ENCODE measurements at places on chromosomes 7 and 10.
A peak's percentile ranks its signal among the peaks of the same experiment; 100 is the strongest.

DNA sequence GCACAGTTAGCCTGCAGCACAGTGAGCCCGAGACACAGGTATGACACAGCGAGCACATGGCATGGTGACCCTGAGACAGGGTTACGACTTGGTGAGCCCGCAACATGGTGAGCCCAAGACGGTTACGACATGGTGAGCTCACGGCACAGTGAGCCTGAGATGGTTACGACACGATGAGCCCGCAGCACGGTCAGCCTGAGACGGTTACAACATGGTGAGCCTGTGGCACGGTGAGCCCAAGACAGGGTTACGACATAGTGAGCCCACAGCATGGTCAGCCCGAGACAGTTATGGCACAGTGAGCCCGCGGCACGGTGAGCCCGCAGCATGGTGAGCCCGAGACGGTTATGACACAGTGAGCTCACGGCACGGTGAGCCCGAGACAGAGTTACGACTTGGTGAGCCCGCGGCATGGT is 156.1 kb downstream of the MAD1L1 start:
- no peak overlapping the region for H3K27ac ChIP-seq
- peaks cover 4% of the 10 kb centered on the region for H3K4me1 ChIP-seq
- DNase-seq, result no peak
- H3K27me3 ChIP-seq, result no peaks in the 10 kb centered on the region
- no peak overlapping the region for H3K4me3 ChIP-seq
- no peaks in the 10 kb centered on the region for H3K36me3 ChIP-seq

- no peaks in the 10 kb centered on the region for H3K36me3 ChIP-seq
- no peaks in the 10 kb centered on the region for H3K27me3 ChIP-seq
- H3K4me3 ChIP-seq, result no peak overlapping the region
- peak; percentile 48 for DNase-seq
Measured at GRCh38 chr10:133022776-133023100, 65.0 kb upstream of the ADGRA1 start.

DNA sequence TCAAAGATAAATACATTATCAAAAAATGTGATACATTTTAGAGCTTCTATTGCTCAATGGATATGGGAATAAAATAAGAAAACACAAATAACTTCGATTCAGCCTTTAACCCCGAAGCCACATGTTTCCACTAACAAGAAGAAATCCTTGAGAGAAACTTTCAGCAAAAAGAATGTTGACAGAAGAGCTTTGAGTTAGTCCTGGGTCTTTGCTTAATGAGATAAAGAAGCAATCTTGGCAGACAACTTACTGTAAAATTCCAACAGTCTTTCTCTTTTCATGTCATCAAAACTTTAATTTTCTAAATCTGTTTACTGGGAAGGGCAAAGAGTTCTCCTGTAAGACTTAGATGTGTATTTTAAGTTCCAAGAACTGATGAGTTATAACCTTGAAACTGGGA is 810.2 kb downstream of the CNTNAP2 start:
- DNase-seq, result no peak
- H3K27ac ChIP-seq, result no peak overlapping the region
- no peaks in the 10 kb centered on the region for H3K36me3 ChIP-seq
- no peak overlapping the region for H3K4me3 ChIP-seq
- no peaks in the 10 kb centered on the region for H3K4me1 ChIP-seq

DNA sequence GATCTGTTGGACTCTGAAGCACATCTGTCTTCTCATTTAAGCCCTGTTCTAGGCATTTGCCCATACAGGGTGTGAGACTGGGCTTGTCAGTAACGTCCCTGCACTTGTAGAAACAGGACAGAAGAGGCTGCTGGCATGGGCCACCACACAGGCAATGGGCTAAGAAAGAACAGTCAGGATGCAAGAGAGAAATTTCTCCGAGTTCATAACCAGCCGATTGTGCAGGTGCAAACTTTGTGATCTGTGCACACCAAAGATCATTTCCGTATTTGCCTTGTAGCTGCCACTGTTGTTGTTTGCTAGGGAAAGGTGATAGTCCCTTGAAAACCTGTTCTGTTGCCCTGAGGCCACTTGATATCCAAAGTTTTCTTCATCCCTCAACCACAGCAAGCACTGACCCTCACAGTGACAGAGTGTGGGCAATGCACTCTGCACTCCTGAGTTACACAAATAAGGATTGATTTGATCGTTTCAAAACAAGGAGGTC is 20.3 kb downstream of the KLF6 start:
- H3K36me3 ChIP-seq, result no peaks in the 10 kb centered on the region
- H3K27me3 ChIP-seq, result no peaks in the 10 kb centered on the region
- H3K27ac ChIP-seq, result no peak overlapping the region
- no peak overlapping the region for H3K4me3 ChIP-seq
- no peak for DNase-seq
- peaks cover 4% of the 10 kb centered on the region for H3K4me1 ChIP-seq

- H3K27me3 ChIP-seq, result no peaks in the 10 kb centered on the region
- H3K36me3 ChIP-seq, result no peaks in the 10 kb centered on the region
- no peak overlapping the region for H3K4me3 ChIP-seq
- no peak for DNase-seq
Measured at GRCh38 chr7:139748941-139749340, 28.9 kb downstream of the HIPK2 start.

DNA sequence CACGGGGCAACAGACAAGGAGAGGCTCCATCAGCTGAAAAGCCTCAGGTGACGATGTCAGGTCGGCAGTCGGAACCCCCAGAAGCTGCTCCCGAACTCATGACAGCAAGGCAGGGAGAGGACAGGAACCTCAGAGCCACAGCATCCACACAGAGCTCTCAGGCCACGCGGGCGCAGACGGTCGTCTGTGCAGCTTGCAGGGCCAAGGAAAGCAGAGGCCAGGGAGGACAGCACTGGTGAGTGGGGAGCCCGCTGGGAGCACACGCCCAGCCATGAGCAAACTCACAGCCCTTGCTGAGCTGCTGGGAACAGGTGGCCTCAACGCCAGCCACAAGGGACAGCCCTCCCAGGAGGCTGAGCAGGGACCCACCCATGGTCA is 138.9 kb downstream of the MAD1L1 start:
- H3K4me1 ChIP-seq, result peaks cover under 1% of the 10 kb centered on the region
- DNase-seq, result no peak
- no peaks in the 10 kb centered on the region for H3K36me3 ChIP-seq
- no peak overlapping the region for H3K4me3 ChIP-seq
- H3K27me3 ChIP-seq, result no peaks in the 10 kb centered on the region

GRCh38 chr10:29973921-29974320 is 85.5 kb downstream of the JCAD start:
- no peak overlapping the region for H3K4me3 ChIP-seq
- DNase-seq, result no peak
- no peak overlapping the region for H3K27ac ChIP-seq
- no peaks in the 10 kb centered on the region for H3K27me3 ChIP-seq

DNA sequence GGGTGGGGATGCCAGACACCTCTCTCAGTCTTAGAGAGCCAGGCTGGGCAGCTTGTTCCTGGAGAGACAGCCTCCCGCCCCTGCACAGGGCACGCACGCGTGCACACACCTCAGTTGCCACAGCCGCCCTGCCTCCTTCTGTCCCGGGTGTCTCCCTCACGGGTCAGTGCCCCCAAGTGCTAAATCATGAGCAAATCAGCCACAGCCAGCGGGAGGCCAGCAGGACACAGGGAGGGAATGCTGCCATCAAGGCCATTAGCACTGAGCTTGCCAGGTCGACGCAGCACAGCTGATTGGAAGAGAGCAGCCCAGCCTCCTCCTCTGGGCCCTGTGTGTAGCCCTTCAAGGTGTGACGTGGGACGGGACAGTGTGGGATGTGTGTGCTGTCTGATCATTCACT is 130.4 kb downstream of the CDH23 start:
- H3K4me3 ChIP-seq, result no peak overlapping the region
- DNase-seq, result peak; percentile 92
- H3K27me3 ChIP-seq, result no peaks in the 10 kb centered on the region

- H3K27me3 ChIP-seq, result no peaks in the 10 kb centered on the region
- no peak overlapping the region for H3K27ac ChIP-seq
- no peak overlapping the region for H3K4me3 ChIP-seq
- no peaks in the 10 kb centered on the region for H3K4me1 ChIP-seq
- no peaks in the 10 kb centered on the region for H3K36me3 ChIP-seq
- no peak for DNase-seq
Measured at GRCh38 chr10:110903280-110904278, 15.4 kb downstream of the BBIP1 start.

DNA sequence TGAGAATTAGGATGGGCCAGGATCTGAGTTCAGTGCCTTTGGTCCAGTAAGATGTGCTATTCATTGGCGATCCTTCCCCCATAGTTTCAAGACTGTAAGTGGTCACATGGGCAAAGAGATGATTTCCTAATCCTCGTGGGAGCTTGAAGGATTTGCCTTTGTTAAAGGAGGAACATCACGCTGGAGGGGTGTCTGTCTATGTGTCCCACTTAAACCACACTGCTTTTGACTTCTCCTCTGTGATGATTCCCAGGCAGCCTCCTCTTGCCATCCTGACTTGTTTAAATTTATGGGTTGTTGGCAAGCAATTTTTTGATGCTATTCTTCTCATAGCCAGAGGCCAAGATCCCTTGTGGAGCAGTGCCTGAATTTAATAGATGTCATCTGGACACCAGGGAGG is 154.0 kb downstream of the TCF7L2 start:
- H3K4me3 ChIP-seq, result no peak overlapping the region
- no peak for DNase-seq
- H3K36me3 ChIP-seq, result no peaks in the 10 kb centered on the region

- H3K4me3 ChIP-seq, result no peak overlapping the region
- no peak overlapping the region for H3K27ac ChIP-seq
- H3K36me3 ChIP-seq, result no peaks in the 10 kb centered on the region
Measured at GRCh38 chr7:157177333-157177982, 38.7 kb downstream of the UBE3C start.

GRCh38 chr7:4109481-4110110 is 572.5 kb upstream of the FOXK1 start:
- no peaks in the 10 kb centered on the region for H3K4me1 ChIP-seq
- H3K36me3 ChIP-seq, result no peaks in the 10 kb centered on the region
- H3K27me3 ChIP-seq, result no peaks in the 10 kb centered on the region
- no peak overlapping the region for H3K4me3 ChIP-seq
- no peak overlapping the region for H3K27ac ChIP-seq

- H3K4me1 ChIP-seq, result no peaks in the 10 kb centered on the region
- no peaks in the 10 kb centered on the region for H3K27me3 ChIP-seq
- DNase-seq, result no peak
- no peaks in the 10 kb centered on the region for H3K36me3 ChIP-seq
- no peak overlapping the region for H3K27ac ChIP-seq
Measured at GRCh38 chr7:139844779-139845442, 15.8 kb downstream of the TBXAS1 start.

- H3K36me3 ChIP-seq, result no peaks in the 10 kb centered on the region
- H3K27ac ChIP-seq, result no peak overlapping the region
- no peaks in the 10 kb centered on the region for H3K4me1 ChIP-seq
- H3K27me3 ChIP-seq, result no peaks in the 10 kb centered on the region
- H3K4me3 ChIP-seq, result no peak overlapping the region
- no peak for DNase-seq
Measured at GRCh38 chr7:27605689-27606269, 56.9 kb downstream of the HIBADH start.

DNA sequence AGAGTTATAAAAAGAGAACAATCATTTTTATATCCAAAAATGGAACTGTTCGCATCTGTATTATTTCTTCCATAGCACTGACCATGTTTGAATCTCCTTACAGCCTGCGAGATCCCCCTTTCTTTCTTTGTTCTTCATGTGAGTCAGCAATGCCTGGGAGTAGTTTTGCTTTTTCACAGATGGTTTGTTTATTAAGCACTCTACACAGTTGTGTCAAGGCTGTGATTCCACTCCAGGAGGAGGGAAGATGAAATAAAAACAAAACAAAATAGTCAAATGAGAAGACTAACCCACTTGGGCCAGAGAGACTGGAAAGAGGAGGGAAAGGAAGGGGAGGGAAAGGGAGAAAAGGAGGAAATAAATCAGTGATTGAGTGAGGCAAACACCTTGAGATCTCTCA is 7.8 kb downstream of the LIPF start:
- no peak overlapping the region for H3K4me3 ChIP-seq
- H3K4me1 ChIP-seq, result no peaks in the 10 kb centered on the region
- H3K27me3 ChIP-seq, result no peaks in the 10 kb centered on the region
- no peak overlapping the region for H3K27ac ChIP-seq

DNA sequence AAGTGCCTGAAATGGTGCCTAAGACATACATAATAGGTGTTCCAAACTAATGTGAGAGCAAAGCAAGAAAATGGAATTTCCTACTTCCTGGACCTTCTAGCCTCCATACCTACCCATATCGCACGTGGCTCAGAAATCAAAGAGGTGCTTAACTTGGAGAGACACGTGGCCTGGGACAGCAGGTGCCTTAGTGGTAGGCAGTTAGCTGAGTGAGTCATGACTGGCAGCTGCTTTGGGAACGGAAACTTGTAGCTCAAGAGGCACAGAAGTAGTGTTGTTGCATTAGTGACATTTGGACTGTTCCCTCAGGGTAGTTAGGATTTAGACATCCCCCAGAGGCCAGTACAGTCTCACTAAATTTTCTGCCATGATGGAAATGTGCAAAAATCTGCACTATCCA is 12.0 kb upstream of the BMPER start:
- no peak overlapping the region for H3K27ac ChIP-seq
- no peaks in the 10 kb centered on the region for H3K27me3 ChIP-seq
- H3K36me3 ChIP-seq, result no peaks in the 10 kb centered on the region
- DNase-seq, result no peak
- no peak overlapping the region for H3K4me3 ChIP-seq

All from testis (tissue), 5 donors.